ENCODE measurements at places on chromosomes 5 and 9.
A peak's percentile ranks its signal among the peaks of the same experiment; 100 is the strongest.

GRCh38 chr5:111117136-111117535 lies 25.0 kb downstream of the WDR36 start:
- DNase-seq, result no peak

DNA sequence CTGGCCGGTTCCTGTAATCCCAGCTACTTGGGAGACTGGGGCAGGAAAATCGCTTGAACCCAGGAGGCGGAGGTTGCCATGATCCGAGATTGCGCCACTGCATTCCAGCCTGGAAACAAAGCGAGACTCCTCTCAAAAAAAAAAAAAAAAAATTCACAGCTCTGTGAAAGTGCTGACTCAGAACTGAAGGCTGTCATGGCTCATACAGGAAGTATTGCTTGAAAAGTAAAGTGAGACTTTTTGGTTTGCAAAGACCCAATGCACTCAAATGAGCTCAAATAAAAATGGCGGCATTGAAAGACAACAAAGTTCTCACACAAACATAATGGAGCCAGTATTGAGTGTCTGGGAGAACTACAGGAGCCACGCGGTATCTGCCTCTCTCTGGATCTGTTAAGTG lies 202.1 kb downstream of the FBXL7 start:
- peak; percentile 55 for DNase-seq

DNA sequence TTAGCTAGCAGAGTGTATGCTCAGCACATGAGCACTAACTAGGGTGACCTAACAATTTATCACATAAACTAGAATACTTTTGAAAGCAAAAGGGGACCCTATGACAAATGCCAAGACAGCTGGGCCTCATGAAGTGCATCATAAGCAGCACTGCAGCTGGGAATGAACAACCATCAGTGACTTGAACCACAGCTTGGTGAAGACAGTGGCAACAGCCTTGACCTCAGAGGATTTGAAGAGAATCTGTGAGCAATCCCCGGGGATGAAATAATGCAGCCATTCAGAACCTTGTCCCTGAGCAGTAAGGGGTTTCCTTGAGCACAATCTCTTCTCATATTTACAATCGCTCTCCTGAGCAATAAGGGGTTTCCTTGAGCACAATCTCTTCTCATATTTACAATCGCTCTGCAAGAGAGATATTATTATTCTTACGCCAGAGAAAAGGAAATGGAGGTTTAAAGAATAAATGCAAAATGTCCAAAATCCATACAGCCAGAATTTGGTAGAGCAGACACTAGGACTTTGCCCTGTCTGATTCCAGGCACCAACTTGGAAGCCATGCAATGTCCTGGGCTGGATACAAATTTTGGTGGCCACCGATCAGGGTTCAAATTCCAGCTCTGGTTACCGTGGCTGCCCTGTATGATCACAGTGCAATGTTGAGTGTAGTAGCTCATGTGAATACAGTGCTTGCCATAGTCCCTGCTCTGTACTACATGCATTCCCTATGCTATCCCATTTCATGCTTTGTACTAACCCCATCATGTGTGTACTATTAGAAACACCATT lies 846 bp upstream of the NSG2 start:
- no peak for DNase-seq

DNA sequence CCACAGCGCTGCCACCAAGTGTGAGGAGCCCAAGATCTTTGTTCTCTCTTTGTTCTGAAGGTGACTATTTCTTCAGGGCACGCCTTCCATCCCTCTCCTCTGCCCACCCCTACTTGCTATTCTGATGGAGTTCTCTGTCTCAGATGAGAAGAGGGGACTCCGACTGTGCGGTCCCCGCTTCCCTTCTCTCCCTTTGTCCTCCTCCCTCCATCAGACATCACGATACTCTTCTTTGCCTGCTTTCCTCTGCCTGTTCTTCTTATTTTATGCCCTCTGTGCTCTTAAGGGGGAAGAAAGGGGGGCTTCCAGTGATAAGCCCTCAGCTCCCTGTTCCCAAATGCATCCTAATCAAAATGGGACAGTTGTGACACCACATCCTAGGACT lies 307.8 kb downstream of the RAB3C start:
- DNase-seq, result no peak

- no peak for DNase-seq
These were observed 2136.9 kb downstream of the MAT2B start for GRCh38 chr5:165642366-165642765.

GRCh38 chr5:17061973-17062470 lies 125.9 kb upstream of the MYO10 start:
- DNase-seq, result no peak
